ENCODE measurements at places on chromosomes 2 and 18.

- DNase-seq = peak; percentile 0
Measured at GRCh38 chr18:41809652-41810051, 145.4 kb upstream of the PIK3C3 start.

DNA sequence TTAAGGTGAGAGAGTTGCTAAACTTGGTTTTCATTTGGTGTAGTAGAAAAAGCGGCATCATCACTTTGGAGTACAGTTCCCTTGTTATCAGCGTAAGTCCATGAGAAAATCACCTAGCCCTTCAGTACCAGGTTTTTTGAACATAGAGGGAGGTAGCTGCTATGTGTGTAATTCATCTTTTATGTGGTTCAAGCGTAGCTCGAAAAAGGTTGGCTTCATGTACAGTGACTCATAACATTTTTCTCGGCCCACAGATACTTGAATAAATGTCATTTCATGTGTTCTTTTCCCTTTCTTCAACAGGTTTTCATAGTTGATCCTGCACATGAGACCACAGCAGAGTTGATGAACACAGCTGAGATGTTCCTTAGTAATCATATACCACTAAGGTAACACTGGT lies 43.6 kb downstream of the UGGT1 start:
- no peak for DNase-seq

- DNase-seq = peak; percentile 91
Measured at GRCh38 chr2:237283131-237283928, 130.6 kb downstream of the COL6A3 start.

- no peak for DNase-seq
Measured at GRCh38 chr2:127034883-127035611, 71.9 kb downstream of the BIN1 start.

DNA sequence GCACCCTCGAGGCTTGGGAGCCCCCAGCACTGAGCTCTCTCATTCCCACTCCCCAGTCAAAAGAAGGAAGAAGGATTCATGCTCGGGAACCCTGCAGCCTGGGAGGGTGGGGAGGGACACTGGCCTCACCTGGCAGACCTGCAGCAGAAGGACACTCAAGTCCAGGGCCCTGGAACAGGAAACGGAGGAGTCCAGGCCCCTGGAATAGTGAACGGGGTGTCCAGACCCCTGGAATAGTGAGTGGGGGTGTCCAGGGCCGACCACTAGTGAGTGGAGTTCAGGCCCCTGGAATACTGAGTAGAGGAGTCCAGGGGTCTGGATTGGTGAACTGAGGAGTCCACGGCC lies 292.5 kb downstream of the NDUFA10 start:
- no peak for DNase-seq

DNA sequence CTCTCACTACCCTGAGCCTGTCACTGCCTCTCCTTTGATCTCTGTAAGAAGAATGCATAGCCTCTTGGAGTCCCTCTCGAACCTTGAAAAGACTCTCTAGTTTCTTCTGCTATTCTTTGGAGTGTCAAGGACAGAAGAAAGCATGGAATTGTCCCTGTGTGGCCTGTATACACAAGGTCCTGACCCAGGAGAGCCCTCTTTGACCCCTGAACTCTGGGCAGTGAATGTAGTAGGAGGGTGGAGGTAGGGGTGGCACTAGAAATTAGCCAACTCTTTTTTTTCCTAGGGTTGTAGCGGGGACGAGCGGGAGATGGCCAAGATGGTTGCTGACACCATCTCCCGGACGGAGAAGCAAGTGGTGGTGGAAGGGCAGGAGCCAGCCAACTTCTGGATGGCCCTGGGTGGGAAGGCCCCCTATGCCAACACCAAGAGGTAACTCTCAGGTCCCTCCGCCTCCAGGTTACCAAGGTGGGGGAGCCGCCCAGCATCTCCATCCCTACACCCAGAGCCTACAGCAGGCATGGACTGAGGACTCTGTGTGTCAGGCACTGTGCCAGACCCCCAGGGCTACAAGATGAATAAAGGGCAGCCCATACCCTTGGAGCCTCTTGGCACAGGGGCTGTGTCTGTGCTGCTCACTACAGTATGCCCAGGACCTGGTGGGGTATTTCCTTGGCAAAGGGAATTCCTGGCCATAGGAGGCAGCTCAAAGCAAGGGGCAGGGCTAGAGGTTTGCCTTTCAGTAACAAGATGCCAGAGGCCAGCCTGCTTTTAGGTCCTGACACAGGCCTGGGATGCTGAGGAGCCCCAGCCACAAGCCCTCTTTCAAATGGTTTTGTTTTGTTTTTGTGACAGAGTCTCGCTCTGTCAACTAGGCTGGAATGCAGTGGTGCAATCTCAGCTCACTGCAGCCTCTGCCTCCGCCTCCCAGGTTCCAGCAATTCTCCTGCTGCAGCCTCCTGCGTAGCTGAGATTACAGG lies 16.4 kb downstream of the VIL1 start:
- DNase-seq = peak; percentile 4

DNA sequence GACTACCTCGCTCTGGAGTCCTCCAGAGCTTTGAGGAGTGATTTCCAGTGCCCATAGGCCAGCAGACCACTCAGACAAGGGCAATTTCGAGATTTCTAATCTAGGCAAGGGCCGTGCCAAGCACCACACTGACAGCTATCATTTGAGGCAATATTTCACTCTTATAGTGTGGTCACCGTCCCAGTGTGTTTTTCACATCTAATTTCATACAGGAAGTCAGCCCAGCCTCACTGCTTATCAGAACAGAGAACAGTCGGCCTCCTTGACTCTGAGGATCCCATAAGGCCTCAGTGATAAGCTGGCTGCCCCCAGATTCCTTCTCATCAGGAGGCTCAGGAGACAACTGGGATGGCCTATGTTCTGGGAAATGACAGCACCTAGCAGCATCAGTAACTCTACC lies 581 bp downstream of the CAPN14 start:
- DNase-seq = no peak

Measured in AG10803 (cell line).